Cardiac fibroblast (primary cell): ENCODE measurements at places on chromosomes 2 and 18.

GRCh38 chr2:104701411-104701911 is 152.5 kb upstream of the POU3F3 start:
- DNase-seq = no peak

DNA sequence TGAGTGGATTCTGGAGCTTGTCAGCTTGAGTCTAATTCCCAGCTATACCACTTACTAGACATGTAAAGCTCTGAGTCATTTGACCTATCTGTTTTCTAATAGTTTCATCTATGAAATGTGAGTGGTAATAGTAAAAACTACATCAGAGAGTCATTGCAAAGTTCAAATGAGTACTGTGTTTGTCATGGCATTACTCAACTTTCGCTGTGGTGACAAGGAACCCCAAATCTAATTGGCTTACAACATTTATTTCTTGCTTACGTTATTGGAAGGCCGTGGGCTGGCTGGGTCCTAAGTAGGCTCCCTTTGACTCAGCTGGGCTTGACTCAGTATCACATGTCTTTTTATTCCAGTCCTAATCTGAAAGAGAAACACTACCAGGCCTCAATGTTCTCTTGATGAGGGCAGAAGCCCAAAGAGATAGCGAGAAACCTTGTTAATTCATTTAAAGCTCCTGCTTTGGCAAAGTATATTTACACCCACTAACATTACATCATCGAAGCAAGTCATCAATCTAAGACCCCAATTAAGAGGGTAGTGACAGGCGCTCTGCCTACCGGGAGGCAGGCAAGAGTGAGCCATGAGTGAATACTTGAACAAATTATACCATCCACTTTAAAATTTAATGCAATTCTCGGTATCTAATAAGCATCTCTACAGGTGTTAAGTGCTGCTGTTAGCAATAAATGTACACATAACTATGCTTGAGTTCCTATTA is 431.8 kb upstream of the SPHKAP start:
- DNase-seq = peak; percentile 78

DNA sequence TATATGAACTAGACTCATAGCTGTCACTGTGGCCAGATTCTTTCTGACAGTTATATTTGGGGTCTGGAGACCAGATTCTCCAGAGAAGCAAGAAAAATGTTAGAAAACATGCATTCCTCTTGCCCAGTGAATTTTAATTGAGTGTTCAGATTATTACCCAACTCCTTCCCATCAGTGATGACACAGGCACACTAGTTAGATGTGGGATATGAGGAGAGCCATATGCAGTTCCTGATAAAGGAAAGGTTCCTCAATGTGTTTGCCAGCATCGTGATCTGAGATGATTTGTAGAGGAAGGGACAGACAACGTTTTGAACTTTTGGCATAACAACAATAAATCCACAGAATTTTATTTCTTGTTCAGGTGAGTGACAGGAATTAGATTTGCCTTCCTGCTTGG is 308.6 kb downstream of the PIEZO2 start:
- DNase-seq = no peak

GRCh38 chr2:218036371-218036770 is 32.7 kb upstream of the RUFY4 start:
- DNase-seq = no peak

- DNase-seq = no peak
Observed at GRCh38 chr18:53764086-53764485, 460.4 kb downstream of the MBD2 start.

DNA sequence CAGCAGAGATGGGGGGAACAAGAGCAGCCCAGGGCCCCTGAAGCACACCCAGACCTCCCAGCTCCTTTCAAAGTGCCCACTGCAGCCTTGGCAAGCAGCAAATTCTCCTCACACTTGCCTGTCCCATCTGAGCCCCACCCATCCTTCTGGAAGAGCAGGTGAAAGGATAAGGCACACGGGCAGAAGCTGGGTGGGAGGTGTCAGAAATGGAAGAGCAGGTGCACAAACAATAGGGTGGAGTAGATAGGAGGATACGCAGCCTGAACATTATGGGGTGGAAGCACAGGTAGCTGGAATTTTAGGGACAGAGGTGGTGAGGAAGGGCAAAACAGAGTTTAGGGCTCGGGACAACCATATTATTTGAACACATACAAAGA is 69.2 kb downstream of the TNS1 start:
- DNase-seq = no peak

- no peak for DNase-seq
Observed at GRCh38 chr2:225748609-225749008, 349.1 kb downstream of the NYAP2 start.

DNA sequence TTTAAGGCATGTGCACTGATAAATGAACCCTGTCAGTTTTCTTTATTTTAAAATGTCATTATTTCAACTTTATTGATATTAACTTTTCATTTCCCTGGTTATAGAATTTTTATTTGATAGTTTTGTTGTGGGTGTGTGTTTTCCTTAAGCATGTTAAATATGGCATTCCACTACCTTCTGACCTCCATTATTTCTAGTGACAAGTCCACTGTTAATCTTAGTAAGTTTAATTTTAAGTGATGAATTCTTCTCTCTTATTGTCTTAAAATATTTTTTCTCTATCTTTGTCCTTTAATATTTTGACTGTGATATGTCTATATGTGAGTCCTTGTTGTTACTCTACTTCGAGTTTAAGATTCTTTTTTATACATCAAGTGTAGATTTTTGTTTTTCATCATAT is 685.7 kb downstream of the GALR1 start:
- DNase-seq = no peak

DNA sequence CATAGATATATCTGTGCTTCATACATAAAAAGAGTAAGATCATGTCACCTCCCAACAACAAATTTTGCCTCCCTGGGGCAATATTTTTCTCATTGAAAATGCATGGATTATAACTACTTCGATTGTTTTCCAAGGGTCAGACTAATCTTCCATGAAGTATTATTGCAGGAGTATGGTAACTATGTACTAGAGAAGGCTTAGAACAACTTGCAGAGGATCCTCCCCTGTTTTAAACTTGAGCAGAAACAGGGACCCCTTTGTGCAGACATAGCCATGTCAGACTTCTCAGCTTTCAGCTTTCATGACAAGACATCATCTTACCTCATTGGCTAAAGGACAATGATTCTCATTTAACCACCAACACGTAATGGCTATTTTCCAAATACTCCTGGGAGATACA is 13.2 kb upstream of the RAB27B start:
- DNase-seq = no peak

- no peak for DNase-seq
Observed at GRCh38 chr18:34126121-34126520, 98.6 kb downstream of the NOL4 start.

DNA sequence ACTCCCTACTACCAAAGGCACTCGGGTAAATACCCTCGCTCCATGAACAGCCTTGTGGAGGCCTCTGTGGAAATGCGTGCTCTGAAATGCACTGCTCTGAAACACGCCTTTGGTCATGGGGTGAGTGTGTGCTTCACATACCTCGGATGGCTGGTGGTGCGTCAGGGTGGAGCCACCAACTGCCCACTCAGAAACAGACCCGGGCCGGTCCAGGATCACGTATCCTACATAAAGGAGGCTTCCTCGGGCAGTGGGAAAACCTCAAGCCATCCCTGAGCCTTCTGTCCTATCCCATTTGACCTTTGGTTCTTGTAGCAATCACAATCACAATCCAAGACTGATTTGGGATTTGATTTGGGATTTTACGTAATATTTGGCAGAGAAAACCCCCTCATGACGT is 53.5 kb upstream of the ZNF516 start:
- DNase-seq = no peak

- no peak for DNase-seq
Observed at GRCh38 chr2:236531996-236532395, 37.6 kb upstream of the ACKR3 start.

DNA sequence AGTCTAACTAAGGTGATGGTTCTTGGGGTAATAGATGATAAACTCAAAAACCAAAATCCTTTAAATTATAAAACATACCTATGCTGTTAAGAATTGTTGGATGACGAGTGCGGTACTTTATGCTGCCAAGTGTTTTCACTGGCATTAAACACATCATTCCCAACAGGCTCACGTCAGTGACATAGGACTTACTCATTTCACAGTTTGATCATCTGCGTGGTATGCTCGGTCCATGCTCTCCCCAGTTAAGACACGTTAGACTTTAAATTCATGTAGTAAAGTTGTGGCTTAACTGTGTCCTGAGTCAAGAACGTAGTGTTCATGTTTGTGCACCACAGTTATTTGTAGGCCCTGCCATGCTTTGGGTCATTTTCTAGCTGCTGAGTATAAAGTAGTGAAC is 125.6 kb upstream of the MYT1L start:
- no peak for DNase-seq

- DNase-seq = peak; percentile 74
Observed at GRCh38 chr2:159226059-159226461, 60.4 kb downstream of the WDSUB1 start.
